Suprapubic skin (tissue), 4 donors: ENCODE measurements at places on chromosomes 16 and 17.
A peak's percentile ranks its signal among the peaks of the same experiment; 100 is the strongest.

DNA sequence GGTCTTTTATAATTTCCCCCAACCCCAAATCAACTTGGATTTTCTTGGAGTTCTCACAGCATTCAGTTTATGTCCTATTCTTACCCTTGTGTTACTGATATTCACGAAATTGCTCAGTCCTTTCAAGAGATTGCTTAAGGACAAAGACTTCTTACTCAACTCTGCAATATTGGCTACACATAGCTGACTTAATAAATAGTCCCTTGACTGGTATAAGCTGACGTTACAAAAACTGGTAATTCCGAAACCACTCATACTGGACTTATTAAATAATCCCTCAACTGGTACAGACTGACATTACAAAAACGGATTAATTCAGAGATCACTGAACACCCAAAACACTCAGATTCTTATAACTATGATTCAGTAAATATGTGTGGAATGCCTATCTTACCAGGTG, 860 bp downstream of the TIGD7 start:
- DNase-seq, result no peak

DNA sequence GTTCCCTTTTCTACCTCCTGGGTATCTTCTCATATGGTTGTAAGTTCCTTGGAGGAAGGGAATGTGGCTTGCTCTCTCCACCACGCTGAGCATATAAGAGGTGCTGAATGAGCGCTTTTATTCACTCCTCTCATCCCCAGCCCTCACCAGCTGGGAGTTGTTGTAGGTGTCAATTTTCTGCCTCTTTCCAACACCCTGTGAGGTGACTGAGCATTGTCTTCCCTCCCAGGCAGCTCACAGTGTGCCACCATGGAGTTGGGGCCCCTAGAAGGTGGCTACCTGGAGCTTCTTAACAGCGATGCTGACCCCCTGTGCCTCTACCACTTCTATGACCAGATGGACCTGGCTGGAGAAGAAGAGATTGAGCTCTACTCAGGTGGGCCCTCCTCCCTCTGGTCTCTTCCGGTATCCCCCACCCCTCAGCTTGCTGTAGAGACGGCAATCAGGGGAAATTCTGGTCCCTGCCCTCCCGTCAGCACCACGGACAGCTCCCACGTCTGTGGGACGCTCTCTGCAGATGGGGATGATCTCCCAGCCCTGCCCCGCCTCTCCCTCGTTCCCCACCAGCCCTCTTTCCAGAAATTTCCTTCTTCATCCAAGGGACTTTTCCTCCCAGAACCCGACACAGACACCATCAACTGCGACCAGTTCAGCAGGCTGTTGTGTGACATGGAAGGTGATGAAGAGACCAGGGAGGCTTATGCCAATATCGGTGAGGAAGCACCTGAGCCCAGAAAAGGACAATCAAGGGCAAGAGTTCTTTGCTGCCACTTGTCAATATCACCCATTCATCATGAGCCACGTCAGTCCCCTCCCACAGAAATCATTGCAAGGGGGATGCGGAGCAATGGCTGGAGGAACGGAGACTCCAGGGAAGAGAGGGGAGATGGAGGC, 18.3 kb downstream of the CIITA start:
- no peak for DNase-seq

- DNase-seq, result peak; percentile 67
These were observed 2.9 kb upstream of the CARMIL2 start for GRCh38 chr16:67641779-67642708.

- DNase-seq, result no peak
These were observed 69.0 kb downstream of the TBC1D16 start for GRCh38 chr17:79966681-79967080.

- no peak for DNase-seq
These were observed 20.8 kb upstream of the MYO15B start for GRCh38 chr17:75566834-75567233.
